NCI-H524 treated with DMSO at 0.1 percent for 48 hours (cell line): ENCODE measurements at places on chromosomes 3 and 15.

GRCh38 chr3:12495749-12496452, 11.6 kb downstream of the TSEN2 start:
- no peak for DNase-seq

DNA sequence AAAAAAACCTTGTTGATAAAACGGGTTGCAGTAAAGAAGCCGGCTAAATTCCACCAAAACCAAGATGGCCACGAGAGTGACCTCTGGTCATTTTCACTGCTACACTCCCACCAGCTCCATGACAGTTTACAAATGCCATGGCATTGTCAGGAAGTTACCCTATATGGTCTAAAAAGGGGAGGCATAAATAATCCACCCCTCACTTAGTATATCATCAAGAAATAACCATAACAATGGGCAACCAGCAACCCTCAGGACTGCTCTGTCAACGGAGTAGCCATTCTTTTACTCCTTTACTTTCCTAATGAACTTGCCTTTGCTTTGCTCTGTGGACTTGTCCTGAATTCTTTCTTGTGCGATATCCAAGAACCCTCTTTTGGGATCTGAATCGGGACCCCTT, 14.4 kb upstream of the CDC25A start:
- no peak for DNase-seq

DNA sequence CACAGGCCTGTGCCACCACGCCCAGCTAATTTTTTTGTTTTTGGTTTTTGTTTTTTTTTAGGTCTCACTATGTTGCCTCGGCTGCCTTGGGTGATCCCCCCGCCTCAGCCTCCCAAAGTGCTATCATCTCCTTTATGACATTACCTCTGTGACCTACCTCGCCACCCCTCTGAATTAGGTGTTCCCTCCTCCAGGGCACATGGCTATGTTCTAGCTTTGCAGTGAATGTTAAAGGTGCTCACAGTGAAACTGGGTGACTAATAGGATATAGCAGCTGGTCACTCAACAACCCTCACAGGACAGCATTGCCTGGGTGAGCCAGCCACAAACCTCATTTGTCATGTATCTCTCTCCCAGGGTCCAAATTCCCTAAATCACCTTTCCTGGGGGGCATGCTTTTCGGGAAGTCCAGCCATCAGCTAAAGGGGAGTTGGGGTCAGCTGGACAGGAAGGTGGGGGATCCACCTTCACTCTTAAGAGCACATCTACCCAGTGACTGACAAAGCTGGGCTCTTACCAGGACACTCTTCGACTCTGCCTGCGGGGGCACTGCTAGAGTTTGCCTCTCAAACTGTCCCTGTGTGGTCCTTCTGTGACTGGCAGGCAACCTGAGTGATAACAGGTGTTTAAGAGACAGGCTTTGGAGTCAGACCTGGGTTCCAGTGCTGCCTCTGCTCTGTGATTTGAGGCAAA, 1.6 kb upstream of the TTLL3 start:
- DNase-seq: no peak

DNA sequence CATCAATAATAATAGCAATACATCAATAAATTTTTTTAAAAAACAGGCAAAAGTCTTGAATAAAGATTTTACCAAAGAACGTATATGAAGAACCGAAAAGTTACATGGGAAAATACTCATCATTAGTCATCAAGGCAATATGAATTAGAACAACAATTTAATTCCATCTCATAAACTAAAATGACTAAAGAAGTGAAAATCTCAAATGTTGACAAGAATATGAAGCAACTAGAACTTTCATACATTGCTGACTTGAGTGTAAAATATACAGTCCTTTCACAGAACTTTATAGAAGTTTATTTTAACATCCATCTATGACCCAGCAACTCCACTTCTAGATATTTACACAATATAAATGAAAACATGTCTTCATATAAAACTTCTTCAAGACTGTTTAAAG, 35.3 kb upstream of the ABHD10 start:
- no peak for DNase-seq

- DNase-seq: no peak
These were observed 24.7 kb downstream of the CHST14 start for GRCh38 chr15:40495516-40495915.

GRCh38 chr3:32373844-32374243, 17.8 kb upstream of the CMTM7 start:
- DNase-seq: no peak

GRCh38 chr3:55661571-55661970, 174.5 kb upstream of the WNT5A start:
- DNase-seq: no peak

DNA sequence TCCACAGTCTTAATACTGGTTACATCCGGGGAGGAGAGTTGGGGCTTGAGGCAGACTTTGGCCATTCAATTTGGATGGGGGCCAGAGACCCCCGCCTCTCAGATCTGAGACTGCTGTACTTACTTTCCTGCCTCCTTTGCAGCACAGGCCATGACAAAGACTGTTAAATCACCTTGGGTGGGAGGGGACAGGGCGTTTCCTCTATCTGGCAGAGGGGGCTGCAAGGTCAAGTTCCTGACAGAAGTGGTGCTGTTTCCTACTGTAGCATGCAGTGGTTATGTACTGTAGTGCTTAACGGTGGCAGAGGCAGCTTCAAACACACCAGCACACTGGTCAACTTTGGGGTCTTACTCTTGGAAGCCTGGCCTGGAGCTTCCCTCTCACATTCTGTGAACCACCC, 261.2 kb upstream of the LRRFIP2 start:
- DNase-seq: no peak

GRCh38 chr3:53082736-53083135, 36.9 kb upstream of the SFMBT1 start:
- no peak for DNase-seq

- no peak for DNase-seq
These were observed 337.3 kb upstream of the WNT5A start for GRCh38 chr3:55824406-55824805.

- DNase-seq: no peak
These were observed 84.2 kb downstream of the NEDD4 start for GRCh38 chr15:55909036-55909811.

GRCh38 chr3:170765419-170766078, 104.4 kb downstream of the RPL22L1 start:
- DNase-seq: no peak

- DNase-seq: no peak
These were observed 85.1 kb downstream of the PDCD6IP start for GRCh38 chr3:33883538-33883950.

- no peak for DNase-seq
These were observed 60.4 kb upstream of the LRRC3B start for GRCh38 chr3:26562021-26562768.

- DNase-seq: no peak
These were observed 48.3 kb downstream of the MRPL3 start for GRCh38 chr3:131454501-131454900.

DNA sequence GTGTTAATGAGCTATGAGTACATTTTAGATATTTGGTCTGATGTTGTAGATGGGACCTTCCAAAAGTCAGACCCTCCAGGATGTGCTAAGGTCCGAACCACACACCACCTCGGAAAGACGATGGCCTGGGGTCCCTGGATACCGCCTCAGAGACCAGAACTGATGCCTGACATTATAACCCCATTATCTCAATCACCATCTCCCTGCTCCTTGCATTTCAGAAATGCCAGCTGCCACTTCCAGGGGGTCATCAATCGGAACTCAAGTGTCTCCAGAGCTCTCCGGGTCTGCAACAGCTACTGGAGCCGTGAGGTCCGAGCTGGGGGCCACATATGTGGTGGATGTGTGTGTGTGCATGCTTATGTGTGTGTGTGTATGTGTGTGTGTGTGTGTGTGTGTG, 7.9 kb downstream of the DUOX1 start:
- DNase-seq: no peak

GRCh38 chr3:23444386-23444785, 241.3 kb downstream of the UBE2E2 start:
- DNase-seq: no peak

DNA sequence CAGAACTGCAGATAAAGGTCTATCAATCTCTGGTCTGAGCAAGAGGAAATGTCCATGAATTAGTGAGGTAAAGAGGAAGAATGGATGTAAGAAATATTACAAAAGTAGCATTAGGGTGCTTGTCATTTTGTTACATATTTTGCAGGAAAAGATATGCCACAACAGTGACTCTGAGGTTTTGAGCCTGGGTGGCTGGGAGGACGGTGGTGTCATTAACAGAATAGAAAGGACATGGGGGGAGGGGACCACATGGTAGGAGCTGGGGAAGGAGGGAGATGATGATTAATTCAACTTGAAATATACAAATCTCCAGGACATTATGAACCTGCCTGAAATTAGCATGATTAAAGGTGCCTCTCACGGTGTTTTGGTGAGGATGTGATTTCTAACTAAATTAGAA, 245.5 kb upstream of the MDFIC2 start:
- no peak for DNase-seq
